ENCODE measurements at places on chromosomes 7 and 10. TPM values are rescaled to one million over a fixed set of nuclear protein-coding genes. Genes with fewer than 3 reads are reported as not detected.

COL17A1 gene
- total RNA-seq = 2.4 TPM

ESYT2 gene
- 111 TPM for total RNA-seq

STK32C gene
- total RNA-seq = 44.8 TPM

UBE2D4 gene
- total RNA-seq = 7.0 TPM

BCCIP gene
- 103 TPM for total RNA-seq

ADK gene
- 33.1 TPM for total RNA-seq

FAM25G gene
- total RNA-seq = 1.5 TPM

ANKRD61 gene
- 0.84 TPM for total RNA-seq

LBX1 gene
- total RNA-seq = not detected

VCL gene
- total RNA-seq = 210 TPM

CYP2C9 gene
- total RNA-seq = not detected

UNCX gene
- not detected for total RNA-seq

TWIST1 gene
- 3.2 TPM for total RNA-seq

MLXIPL gene
- total RNA-seq = 1.2 TPM

NCF1 gene
- total RNA-seq = 0.17 TPM

AFAP1L2 gene
- total RNA-seq = 23.5 TPM

ANKRD7 gene
- total RNA-seq = 0.09 TPM

MNX1 gene
- total RNA-seq = 4.7 TPM

NKX1-2 gene
- total RNA-seq = 0.03 TPM

CRYGN gene
- not detected for total RNA-seq

ODAD2 gene
- not detected for total RNA-seq

PDE6C gene
- not detected for total RNA-seq

ITPRIP gene
- total RNA-seq = 66.1 TPM

KCP gene
- total RNA-seq = 0.15 TPM

OGDHL gene
- 0.29 TPM for total RNA-seq

TCAF1 gene
- 16.1 TPM for total RNA-seq

UCMA gene
- not detected for total RNA-seq

RFC2 gene
- 62.4 TPM for total RNA-seq

CRTAC1 gene
- 1.4 TPM for total RNA-seq

LIPA gene
- total RNA-seq = 48.1 TPM

LEP gene
- total RNA-seq = not detected

GLI3 gene
- total RNA-seq = 0.20 TPM

LRGUK gene
- total RNA-seq = 0.39 TPM

GPR15LG gene
- total RNA-seq = not detected

GPNMB gene
- total RNA-seq = 3.6 TPM

MYOZ1 gene
- total RNA-seq = not detected

ANKRD1 gene
- 43.9 TPM for total RNA-seq

CLCN1 gene
- not detected for total RNA-seq

MYH16 gene
- 0.39 TPM for total RNA-seq

SORBS1 gene
- 0.58 TPM for total RNA-seq

GALNT17 gene
- not detected for total RNA-seq

NDUFA5 gene
- 33.4 TPM for total RNA-seq

ZNF33B gene
- 6.1 TPM for total RNA-seq

ABCB1 gene
- total RNA-seq = 0.02 TPM

LRMDA gene
- 4.4 TPM for total RNA-seq

SEMA4G gene
- total RNA-seq = 8.4 TPM
